ENCODE measurements at places on chromosomes 3 and 15.
A peak's percentile ranks its signal among the peaks of the same experiment; 100 is the strongest.

- H3K4me3 ChIP-seq: no peak overlapping the region
- no peaks in the 10 kb centered on the region for H3K36me3 ChIP-seq
- H3K27me3 ChIP-seq: no peaks in the 10 kb centered on the region
- DNase-seq: no peak
- H3K27ac ChIP-seq: no peak overlapping the region
- no peaks in the 10 kb centered on the region for H3K4me1 ChIP-seq
Observed at GRCh38 chr3:132880986-132881385, 157.2 kb upstream of the TMEM108 start.

- no peaks in the 10 kb centered on the region for H3K4me1 ChIP-seq
- no peak overlapping the region for H3K27ac ChIP-seq
- no peaks in the 10 kb centered on the region for H3K27me3 ChIP-seq
- peak; percentile 34 for DNase-seq
Observed at GRCh38 chr15:39720621-39721611, 61.7 kb downstream of the FSIP1 start.

GRCh38 chr15:87631093-87631492, 625.4 kb downstream of the NTRK3 start:
- no peaks in the 10 kb centered on the region for H3K27me3 ChIP-seq
- no peak for DNase-seq
- H3K36me3 ChIP-seq: no peaks in the 10 kb centered on the region
- H3K4me1 ChIP-seq: no peaks in the 10 kb centered on the region

- H3K4me3 ChIP-seq: no peak overlapping the region
- peaks cover 6% of the 10 kb centered on the region for H3K4me1 ChIP-seq
- DNase-seq: no peak
- no peak overlapping the region for H3K27ac ChIP-seq
Observed at GRCh38 chr3:152317184-152317583, 48.5 kb downstream of the MBNL1 start.

- H3K36me3 ChIP-seq: no peaks in the 10 kb centered on the region
- no peaks in the 10 kb centered on the region for H3K4me1 ChIP-seq
Observed at GRCh38 chr3:43096761-43097160, 9.1 kb downstream of the POMGNT2 start.

Measured in fibroblast of lung (primary cell).